NCI-H2081 treated with DMSO at 0.1 percent for 48 hours (cell line): ENCODE measurements at places on chromosomes 6 and 20.

DNA sequence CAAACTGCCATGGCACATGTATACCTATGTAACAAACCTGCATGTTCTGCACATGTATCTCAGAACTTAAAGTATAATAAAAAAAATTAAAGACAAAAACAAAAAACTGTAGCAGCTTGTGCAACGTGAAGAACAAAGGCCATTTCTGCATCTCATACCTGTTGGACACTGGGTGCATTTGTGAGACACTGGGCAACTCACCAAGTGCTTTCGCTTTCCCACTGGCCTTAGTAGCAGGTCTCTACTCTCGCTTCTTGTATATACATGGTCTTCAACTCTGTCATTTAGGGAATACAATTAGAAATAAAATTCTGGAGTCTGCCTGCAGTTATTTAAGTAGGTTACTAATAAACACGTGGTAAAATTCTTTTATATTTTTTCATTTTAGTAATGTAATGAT lies 423.8 kb downstream of the CBLN4 start:
- DNase-seq, result no peak

DNA sequence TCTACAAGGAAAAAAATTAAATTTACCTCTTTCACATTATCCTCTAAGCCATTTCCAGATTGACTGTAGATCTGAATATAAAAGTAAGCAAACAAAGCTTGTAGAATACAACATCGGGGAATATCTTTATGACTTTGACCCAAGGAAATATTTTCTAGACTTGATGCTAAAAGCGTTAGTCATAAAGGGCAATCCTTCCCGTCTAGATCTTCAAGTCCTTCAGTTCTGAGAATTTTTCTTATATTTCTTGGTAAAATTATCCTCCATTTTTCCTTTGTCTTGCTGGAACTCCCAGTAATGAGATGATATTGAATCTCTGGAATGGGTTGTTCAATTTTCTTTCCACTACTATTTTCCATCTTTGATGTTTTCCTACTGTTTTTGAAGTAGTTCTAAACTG lies 77.8 kb upstream of the ZNF184 start:
- DNase-seq, result no peak

- DNase-seq, result no peak
Measured at GRCh38 chr20:12575352-12576095, 433.2 kb upstream of the SPTLC3 start.

- DNase-seq, result no peak
Measured at GRCh38 chr20:24277196-24277595, 192.2 kb upstream of the SYNDIG1 start.

DNA sequence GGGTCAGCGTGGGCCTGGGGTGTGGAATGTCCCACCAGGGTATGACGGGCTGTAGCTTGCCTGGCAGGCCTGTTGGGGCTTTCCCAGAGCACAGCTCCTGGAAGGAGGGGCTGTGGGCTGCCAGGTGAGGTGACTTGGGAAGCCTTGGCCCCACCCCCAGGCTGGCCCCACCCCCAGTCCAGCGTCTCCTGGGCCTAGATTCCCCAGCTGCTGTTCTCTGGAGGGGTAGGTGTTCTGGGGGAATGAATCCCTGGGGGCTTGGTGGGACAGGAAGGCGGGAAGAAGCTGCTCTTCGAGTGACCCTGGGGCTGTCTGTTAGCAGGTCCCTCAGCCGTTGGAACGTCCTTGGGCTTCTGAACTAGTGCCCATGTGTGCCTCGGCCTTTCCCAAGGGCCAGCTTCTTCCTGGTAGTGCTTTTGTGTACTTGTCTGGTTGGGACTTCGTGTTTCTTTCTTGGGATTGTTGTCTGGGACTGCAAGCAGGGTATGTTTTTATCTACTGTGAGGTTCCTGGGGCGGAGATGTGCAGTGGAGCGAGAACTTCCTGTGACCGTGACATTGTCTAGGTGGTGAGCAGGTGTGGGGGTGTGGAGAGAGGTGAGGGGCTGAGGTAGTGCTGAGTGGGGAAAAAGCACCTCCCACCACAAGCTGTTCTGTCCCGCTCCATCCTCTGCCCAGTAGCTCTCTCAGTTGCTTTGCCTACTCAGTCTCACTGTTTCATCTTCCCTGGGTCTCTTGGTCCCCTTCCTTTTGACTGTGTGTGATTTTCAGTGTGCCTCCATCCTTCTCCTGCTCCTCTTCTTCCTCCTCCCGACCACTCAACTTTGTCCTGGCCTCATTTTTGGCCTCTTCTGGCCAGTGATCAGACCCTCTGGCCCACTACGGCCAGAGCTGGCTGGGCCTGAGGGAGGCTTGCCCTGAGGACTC lies 1.3 kb upstream of the DDR1 start:
- DNase-seq, result no peak

GRCh38 chr20:33859157-33859695 lies 48.1 kb downstream of the CHMP4B start:
- DNase-seq, result no peak

DNA sequence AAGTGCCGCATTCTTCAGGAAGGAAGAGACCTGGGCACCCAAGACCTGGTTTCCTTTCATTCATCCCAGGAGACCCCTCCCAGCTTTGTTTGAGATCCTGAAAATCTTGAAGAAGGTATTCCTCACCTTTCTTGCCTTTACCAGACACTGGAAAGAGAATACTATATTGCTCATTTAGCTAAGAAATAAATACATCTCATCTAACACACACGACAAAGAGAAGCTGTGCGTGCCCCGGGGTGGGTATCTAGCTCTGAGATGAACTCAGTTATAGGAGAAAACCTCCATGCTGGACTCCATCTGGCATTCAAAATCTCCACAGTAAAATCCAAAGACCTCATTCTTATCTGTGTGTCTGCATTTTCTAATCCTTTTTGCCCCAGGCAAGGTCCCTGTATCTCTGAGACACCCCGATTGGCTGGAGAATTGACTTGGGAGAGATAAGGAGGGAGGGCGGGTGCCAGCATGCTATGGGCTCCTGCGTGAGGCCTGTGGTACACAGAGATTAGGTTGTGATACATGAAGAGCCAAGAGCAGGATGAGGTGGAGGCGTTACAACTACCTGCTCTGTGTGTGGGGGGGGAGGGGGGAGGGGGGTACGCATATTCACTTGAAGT lies 4.8 kb downstream of the MUC21 start:
- DNase-seq, result no peak

GRCh38 chr6:89984926-89985750 lies 90.9 kb downstream of the GJA10 start:
- no peak for DNase-seq
